ENCODE measurements at places on chromosomes 7 and 10. TPM values are rescaled to one million over a fixed set of nuclear protein-coding genes. Genes with fewer than 3 reads are reported as not detected.

DNA sequence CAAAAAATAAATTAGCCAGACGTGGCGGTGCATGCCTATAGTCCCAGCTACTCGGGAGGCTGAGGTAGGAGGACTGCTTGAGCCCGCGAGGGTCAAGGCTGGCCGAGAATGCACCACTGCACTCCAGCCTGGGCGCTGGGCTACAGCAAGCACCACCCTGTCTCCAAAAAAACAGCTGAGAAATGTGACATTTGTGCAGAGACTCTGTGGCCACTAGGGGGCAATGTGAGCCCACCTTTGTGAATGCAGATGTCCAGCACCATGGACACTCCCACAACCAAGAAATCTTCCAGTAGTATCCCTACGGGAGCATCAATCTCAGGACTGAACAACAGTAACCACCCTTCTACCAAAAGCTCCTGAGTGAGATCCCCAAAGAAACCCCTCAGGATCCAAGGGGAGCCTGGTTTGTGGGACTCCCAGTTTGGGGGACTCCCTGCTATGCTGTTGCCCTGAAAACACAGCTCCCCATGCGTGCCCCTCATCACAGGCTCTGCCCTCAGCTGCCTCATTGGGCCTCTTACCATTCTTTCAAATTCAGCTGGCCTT, 6.2 kb upstream of the AHCYL2 start:
- no peaks in the 10 kb centered on the region for H3K4me1 ChIP-seq
- no peaks in the 10 kb centered on the region for H3K36me3 ChIP-seq
- H3K27ac ChIP-seq = no peak overlapping the region
- DNase-seq = no peak
- H3K4me3 ChIP-seq = no peak overlapping the region

GRCh38 chr7:130182990-130183389, 22.2 kb downstream of the TMEM209 start:
- H3K4me1 ChIP-seq = peaks cover 10% of the 10 kb centered on the region
- H3K4me3 ChIP-seq = no peak overlapping the region
- H3K27ac ChIP-seq = no peak overlapping the region
- peaks cover 18% of the 10 kb centered on the region for H3K36me3 ChIP-seq

- no peak overlapping the region for H3K27ac ChIP-seq
- DNase-seq = no peak
- no peaks in the 10 kb centered on the region for H3K4me1 ChIP-seq
- H3K27me3 ChIP-seq = no peaks in the 10 kb centered on the region
Measured at GRCh38 chr7:77812290-77812685, 13.7 kb downstream of the PHTF2 start.

XPNPEP1 gene
- total RNA-seq = 43.7 TPM

DNA sequence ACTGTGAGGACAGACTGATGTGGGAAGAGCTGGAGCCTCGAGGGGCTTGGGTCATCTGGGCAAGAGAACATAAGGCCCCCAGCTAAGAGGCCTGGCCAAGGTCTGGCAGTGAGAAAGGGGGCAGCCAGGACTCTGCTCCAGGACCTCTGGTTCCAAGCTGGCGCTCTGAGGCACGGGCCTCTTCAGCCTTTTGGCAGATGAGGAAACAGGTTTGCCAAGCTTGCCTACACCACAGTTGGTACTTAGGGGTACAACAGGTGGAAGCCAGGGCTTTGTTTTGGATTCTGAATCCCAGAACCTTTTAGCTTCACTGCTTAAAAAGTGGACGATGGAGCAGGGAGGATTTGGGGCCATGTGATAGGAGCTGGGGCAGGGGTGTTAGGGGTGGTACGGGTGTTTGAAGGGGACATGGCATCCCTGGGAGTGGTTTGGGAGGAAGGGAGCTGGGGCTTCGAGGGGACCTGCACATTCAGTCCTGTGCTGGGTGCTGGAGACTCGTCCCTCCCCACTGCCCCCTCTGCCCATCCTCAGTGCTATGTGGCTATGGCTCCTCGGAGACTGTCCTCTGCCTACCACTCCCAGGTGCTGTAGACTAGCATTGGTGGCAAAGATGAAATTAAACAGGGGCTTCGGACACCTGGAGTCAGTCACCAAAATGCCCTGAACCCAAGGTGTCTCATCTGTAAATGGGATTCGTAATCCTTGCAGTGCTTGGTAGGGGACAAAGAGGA, 30.3 kb downstream of the ZNF775 start:
- DNase-seq = no peak
- H3K4me3 ChIP-seq = no peak overlapping the region
- H3K4me1 ChIP-seq = peaks cover 27% of the 10 kb centered on the region
- H3K27me3 ChIP-seq = no peaks in the 10 kb centered on the region

DNA sequence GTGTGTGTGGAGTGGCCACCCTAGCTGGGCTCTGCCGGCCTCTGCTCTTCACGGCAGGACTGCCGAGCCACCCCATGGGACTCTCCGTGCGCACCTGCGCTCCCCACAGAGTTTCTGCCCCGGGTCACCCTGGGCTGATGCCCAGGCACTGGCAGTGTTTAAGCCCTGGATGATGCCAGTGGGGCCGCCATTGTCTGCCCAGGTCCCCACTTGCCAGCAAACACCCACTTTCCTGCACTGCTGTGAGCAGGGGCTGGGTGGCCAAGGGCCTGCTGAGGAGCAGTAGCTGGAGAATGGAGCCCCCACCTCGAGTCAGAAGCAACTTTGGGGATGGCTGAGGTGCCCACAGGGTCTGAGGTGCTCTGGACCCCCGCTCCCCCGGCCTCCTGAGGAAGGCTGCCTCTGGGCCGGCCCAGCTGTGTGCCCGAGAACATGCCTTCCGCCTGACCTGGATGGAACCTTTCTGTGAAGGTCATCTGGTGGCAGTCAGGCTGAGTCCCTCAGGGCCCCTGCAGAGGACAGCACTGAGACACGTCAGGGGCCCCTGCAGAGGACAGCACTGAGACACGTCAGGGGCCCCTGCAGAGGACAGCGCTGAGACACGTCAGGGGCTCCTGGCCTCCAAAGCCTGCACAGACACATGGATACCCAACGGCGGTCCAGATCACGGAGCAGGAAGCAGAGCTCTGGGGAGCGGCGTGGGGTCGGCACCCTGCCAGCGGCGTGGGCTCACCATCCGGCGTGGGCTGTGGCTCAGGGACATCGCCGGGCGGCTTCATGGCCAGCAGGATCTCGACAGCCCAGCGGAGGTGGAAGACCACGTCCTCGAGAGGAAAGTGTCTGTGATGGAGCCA, 62.0 kb downstream of the CFAP46 start:
- no peaks in the 10 kb centered on the region for H3K36me3 ChIP-seq
- H3K27ac ChIP-seq = no peak overlapping the region
- no peak overlapping the region for H3K4me3 ChIP-seq
- no peaks in the 10 kb centered on the region for H3K4me1 ChIP-seq

UCN3 gene
- total RNA-seq = not detected

GNAI1 gene
- total RNA-seq = 0.16 TPM

DNA sequence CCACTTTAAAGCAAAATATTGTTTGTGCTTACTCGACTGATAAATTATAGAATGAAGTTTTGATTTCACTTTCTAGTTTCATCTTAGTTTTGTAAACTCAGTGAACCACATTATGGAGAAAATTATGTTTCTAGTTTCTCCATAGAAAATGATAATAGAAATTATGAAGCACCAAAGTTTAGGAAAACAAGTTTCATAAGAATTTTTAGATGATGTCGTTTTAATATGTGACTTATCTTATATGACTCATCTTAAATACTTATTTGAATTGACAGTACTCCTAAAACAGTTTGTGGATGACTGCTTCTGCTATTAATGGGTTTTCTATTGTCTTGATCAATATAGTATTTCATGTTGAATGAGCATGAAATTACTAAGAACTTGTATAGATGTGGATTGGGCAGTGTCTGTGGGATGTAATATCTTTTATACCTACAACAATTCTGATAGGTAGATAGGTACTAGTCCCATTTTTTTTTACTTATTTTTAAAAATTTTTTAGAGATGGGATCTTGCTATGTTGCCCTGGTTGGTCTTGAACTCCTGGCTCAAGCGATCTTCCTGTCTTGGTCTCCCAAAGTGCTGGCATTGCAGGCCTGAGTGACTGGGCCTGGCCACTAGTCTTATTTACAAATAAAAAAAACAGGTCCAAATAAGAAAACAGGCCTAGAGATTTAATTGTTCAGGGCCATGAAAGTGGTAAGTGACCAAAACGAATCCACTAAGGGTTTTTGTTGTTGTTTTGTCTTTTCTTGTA, 3.7 kb downstream of the HBP1 start:
- H3K27ac ChIP-seq = no peak overlapping the region
- 0 out of 2 replicates have a peak overlapping the region, but pooled peaks have one; percentile 12 for H3K4me3 ChIP-seq
- no peaks in the 10 kb centered on the region for H3K36me3 ChIP-seq
- DNase-seq = no peak
- no peaks in the 10 kb centered on the region for H3K27me3 ChIP-seq
- H3K4me1 ChIP-seq = peaks cover 26% of the 10 kb centered on the region

IQUB gene
- not detected for total RNA-seq

DNA sequence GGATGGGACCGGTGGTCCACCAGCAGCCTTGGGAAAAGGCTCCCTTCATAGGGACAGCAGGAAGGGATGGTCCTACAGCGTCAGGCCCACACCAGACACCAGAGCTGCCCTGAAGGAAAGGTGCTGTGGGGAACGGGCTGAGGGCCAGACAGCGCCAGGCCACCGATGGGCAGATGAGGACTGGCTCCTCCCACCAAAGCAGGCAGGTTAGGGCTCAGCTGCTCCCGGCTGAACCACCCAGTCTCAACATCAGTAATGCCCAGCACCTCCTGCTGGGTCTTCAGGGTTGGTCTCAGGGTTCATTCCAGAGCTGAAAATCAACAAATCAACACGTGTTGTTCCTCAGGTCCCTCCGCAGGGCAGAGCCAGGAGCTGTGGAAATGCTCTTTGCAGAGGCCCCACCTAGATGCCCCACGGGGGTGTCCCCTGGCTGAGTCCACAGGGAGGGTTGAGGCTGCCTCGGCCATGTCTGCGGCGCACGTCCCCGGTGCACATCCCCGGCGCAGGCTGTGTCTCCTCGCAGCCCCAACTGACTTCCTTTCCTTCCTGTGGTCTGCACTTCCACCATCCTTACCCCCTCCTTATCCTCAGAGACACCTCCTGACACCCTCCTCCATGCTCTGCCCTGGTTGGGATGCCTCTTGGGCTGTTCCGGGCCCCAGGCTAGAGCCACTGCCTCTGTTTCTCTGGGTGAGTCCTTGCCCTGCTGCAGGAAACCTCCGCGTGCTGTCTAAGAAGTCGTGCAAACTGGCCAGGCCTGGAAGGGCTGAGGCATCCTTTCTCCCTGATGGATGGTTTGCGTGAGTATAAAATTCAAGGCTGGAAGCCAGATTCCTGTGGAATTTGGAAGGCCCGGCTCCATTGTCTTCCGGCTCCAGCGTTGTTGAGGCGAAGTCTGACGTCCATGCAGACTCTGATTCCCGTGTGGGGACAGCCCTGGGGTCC, 32.8 kb upstream of the CFAP46 start:
- H3K4me3 ChIP-seq = no peak overlapping the region
- H3K4me1 ChIP-seq = no peaks in the 10 kb centered on the region
- H3K27me3 ChIP-seq = no peaks in the 10 kb centered on the region
- H3K36me3 ChIP-seq = no peaks in the 10 kb centered on the region

GRCh38 chr7:32802305-32802910, 89.2 kb downstream of the KBTBD2 start:
- H3K4me1 ChIP-seq = no peaks in the 10 kb centered on the region
- no peaks in the 10 kb centered on the region for H3K27me3 ChIP-seq
- H3K4me3 ChIP-seq = no peak overlapping the region
- no peak for DNase-seq
- no peaks in the 10 kb centered on the region for H3K36me3 ChIP-seq
- H3K27ac ChIP-seq = no peak overlapping the region

GRCh38 chr10:63751836-63752235, 230.6 kb downstream of the REEP3 start:
- no peaks in the 10 kb centered on the region for H3K4me1 ChIP-seq
- no peaks in the 10 kb centered on the region for H3K36me3 ChIP-seq
- DNase-seq = no peak
- no peak overlapping the region for H3K27ac ChIP-seq

GRCh38 chr10:26336979-26337378, 101.2 kb upstream of the APBB1IP start:
- no peak overlapping the region for H3K4me3 ChIP-seq
- H3K27me3 ChIP-seq = no peaks in the 10 kb centered on the region
- DNase-seq = no peak
- no peak overlapping the region for H3K27ac ChIP-seq
- peaks cover 8% of the 10 kb centered on the region for H3K4me1 ChIP-seq

NKX6-2 gene
- total RNA-seq = not detected

Data from GM12878 (cell line).